ENCODE measurements at places on chromosomes 11 and 22.

GRCh38 chr22:40190501-40190900 is 12.8 kb downstream of the TNRC6B start:
- no peak for DNase-seq

DNA sequence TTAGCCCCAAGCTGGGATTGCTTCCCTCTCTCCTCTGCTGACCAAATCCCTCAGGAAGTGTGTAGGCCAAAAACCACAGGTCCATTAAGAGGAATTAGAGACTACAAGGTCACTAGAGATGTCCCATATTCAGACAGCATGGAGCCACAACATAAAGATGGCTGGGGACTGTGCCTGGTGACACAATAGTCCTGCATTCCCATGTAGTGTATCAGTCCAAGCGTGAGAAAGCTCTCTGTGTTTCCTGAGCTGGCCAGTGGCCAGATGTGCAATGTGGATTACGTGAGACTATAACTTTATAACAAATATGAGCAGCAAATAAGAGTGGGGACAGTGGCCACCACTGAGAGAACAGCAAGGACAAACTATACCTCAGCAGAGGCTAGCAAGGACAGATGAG is 7.6 kb upstream of the MS4A10 start:
- DNase-seq: no peak

GRCh38 chr11:86809561-86809960 is 9.2 kb downstream of the PRSS23 start:
- DNase-seq: no peak

DNA sequence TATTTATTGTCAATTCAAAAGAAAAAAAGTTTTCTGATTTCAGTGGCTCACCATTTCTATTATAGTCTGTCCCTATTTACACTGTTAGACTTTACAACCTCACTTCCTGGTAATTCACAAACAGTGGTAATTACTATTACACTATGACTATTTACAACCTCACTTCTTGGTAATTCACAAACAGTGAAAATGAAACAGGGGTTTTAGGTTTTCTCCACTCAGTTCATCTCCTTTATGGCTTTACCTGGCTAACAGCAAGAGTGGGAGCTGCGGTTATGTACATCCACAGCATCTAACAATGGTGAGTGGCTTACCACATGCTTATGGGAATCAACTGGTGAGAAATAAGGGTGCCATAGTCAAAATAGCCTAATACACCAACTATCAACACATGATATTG is 166.4 kb downstream of the CASP12 start:
- DNase-seq: no peak

GRCh38 chr11:92227959-92228935 is 3.6 kb downstream of the FAT3 start:
- DNase-seq: no peak

- DNase-seq: no peak
These were observed 1.1 kb upstream of the NECTIN1 start for GRCh38 chr11:119729951-119730613.

All from stimulated activated CD4-positive, alpha-beta T cell treated with anti-CD3 and anti-CD28 coated beads, TNF-alpha, amount 100 ng/mL, for 1 hour (primary cell).